ENCODE measurements at places on chromosomes 3 and 15. TPM values are rescaled to one million over a fixed set of nuclear protein-coding genes. Genes with fewer than 3 reads are reported as not detected.

- no peak for DNase-seq
Observed at GRCh38 chr3:189677667-189678066, 46.5 kb downstream of the TP63 start.

DNA sequence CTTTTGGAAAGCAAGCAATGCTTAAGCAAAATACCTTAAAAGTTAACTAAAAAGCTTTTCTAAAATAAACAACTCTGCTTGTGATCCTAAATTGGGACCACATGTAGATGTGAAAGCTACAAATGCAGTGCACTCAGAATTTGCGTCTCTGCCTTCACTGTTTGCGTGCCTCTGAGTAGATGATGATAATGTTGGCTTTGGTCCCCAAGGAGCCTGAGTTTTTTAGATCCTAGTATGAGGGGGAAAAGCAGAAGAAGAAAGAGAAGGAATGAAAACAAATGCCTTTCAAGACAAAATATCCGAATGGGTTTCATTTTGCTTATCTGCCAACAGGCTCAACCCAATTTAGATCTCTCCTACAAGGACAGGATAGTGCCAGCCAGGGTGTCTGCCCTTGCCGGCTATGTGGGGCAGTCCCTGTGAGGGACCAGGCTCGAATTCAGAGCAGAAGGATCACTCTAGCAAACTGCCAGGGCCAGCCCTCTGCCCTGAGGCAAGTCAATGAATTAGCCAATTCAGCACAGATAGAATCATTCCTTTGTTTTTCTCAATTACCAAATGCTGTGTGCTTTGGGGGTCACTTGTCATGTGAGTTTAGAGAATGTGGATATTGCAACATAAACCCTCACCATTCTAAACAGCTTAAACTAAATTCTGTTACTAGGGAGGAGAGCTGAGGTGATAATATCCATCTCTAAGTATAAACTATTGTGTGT lies 28.5 kb downstream of the SCG5 start:
- no peak for DNase-seq

DNA sequence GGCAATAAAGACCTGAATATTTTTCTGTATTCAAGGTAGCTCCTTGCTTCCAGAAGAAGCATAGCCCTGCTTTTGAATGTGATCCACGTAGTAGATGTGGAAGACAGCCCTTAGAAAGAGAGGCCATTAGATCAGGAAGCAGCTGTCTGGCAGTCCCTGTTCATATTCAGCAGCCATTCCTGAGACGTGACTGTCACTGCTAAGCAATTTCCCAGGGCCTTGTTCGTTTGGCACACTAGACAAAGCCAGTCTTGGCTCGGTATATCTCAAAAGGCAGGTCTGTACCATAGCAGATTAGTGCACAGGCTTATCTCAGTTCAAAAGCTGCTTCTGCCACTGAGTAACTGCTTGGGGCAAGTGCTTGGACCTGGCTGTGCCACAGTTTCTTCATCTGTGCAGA lies 287.8 kb upstream of the MCTP2 start:
- no peak for DNase-seq

DNA sequence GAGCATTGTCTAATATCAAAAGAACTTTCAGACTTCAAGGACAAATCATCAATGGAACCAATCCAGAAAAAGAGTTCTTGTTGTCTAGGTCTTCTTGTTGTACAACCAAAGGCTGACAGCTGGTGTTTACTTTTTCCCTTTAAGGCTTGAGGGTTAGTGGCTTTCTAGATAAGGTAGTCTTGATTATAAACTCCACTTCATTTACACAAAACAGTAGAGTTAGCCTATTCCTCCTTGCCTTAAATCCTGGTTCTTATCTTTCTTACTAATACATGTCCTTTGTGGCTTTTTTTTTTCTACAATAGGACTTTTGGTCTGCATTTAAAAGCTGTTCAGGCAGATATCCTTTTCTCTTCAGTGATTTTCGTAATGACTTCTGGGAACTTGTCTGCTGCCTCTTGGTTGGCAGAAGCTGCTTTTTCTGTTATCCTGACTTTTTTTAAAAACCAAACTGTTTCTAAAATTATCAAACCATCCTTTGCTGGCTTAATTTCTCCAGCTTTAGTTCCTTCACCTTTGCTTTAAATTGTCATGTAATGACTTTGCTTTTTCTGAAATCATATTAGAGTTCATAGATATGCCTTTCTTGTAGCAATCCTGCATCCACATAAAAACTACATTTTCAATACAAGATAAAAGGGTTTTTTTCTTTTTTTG lies 44.8 kb downstream of the STRIT1 start:
- DNase-seq: no peak

GRCh38 chr15:85419161-85419560 lies 38.8 kb downstream of the AKAP13 start:
- DNase-seq: no peak

- DNase-seq: no peak
Observed at GRCh38 chr3:90241481-90241880, 1134.1 kb downstream of the EPHA3 start.

DNA sequence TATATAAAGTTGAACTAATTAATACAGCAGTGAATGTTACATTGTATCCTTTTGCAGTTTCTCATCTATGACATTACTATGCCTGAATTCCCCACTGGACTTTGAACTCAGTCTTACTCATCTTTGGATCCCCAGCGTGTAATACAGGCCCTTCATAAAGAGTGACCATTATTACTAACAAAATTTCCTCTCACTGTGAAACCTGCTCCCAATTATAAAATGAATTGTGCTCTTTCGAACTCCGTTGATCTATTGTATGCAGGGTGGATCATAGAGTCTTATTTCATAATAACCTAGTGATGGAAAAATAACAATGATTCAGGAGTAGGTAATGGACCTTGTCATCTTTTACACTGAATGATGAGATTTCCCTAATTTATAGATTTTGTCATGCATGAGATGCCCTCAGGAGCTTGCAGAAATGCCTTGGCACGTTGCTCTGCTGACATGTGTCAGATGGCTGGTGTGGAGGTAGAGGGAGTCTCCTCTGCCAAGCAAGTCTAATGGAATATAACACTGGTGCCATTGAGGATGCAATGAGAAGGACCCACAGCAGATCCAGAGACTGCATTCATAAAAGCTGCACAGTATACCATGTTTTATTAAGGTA lies 25.5 kb downstream of the B3GNT5 start:
- no peak for DNase-seq

GRCh38 chr3:24375947-24376384 lies 118.7 kb downstream of the THRB start:
- no peak for DNase-seq

DNA sequence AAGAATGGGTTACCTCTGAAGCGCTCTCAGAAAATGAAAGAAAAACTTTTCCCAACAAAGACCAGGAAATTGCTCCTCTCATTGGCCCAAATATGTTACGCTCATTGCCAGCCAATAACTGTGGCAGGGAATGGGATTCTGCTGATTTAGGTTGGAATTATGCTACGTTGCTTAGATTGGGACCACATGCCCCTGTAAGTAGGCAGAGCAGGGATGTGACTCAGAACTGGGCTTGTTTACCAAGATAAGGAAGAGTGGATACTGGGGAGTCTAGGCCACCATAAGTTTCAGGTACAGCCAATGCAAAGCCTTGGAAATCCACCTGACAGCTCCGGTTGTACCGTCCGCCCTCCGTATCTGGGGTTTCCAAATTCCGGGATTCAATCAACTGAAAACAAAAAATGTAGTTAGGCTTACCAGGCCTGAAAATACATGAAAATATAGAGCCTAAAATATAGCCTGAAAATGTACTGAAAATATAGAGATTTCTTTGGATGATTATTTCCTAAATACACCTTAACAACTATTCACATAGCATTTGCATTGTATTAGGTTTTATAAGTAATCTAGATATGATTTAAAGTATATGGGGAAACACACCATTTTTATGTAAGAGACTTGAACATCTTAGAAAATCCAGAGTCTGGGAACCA lies 1.5 kb upstream of the TCF12 start:
- no peak for DNase-seq

- DNase-seq: no peak
Observed at GRCh38 chr3:30631243-30631904, 25.0 kb downstream of the TGFBR2 start.

DNA sequence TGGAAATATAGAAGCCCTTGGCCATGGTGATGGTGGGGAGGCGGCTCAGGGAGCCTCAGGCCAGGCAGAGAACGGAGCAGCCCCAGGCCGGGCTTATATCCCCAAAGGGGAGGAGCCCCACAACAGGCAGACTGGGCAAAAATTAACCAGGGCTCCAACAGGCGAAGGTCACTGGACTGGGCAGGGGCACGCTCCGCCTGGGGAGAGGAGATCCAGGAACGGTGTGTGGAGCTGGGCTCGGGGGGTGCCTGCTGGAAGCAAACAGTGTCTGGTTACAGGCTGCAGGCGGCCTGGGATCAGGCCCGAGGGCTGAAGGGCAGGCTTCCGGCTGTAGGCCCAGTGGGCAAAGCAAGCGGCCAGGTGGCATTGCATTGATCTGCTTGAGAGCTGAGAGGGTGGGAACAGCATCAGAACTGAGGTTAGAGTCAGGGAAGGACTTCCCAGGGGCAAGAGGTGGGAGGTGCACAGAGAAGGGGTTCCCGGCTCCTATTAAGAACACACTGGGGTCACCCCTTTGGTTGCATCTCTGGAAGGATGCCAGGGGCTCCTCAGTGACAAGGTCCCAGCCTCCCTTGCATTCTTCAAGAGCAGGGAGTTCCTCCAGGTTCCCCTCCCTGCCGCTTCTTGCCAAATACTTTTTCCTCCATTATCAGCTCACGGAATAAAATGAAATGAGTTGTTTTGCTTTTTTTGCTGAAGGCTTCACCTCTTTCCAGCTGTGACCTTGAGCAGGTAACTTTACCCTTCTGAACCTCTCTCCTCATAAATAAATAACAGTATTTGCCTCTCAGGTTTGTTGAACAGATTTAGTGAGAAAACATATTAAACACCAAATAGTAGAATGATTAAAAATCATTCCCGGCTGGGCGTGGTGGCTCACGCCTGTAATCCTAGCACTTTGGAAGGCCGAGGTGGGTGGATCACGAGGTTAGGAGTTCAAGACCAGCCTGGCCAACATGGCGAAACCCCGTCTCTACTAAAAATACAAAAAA lies 7.8 kb downstream of the ANPEP start:
- DNase-seq: no peak

DNA sequence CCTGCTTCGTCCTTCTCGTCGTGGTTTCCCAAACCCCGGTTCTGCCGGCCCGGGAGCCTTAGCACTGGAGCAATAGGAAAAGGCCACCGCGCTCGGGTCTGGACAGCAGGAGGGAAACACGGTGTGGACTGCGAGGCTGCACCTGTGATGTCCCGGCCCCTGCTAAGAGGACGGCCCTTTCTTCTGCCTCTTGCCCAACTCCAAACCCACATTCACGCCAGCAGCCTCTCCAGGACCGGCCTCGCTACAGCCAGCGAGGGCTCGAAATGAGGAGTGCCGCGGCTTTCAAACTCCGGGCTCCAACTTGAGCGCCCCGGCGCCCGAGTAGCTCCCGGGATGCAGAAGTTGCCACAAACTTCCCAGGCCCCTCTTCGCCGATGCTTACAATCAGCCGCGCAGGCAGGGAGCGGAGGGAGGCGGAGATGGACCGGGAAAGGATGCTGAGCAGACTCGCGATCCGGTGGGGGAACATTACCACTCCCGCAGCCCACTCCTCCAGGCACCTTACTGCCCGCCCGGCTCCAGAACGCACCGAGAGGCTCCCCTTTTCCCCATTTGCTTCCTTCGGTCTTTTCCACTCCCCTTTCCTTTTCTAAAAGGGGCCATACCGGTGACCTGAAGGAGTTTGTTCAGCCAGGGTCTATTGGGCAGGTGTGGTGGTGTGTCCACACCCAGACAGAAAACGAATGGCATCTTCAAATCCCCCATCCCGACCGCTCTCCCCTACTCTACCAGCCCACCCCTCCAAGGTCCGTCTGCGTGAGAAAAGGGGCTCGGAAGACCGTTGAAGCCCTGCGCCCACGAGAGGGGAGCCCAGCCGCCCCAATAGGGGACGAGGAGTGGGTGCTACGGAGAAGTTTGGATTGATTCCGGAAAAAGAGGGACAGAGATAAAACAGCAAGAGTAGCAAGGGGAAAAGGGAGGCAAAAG lies 18.8 kb upstream of the SATB1 start:
- DNase-seq: peak; percentile 79

GRCh38 chr3:150015901-150016300 lies 45.2 kb upstream of the PFN2 start:
- DNase-seq: no peak

- DNase-seq: no peak
Observed at GRCh38 chr15:71596672-71597071, 213.7 kb upstream of the NR2E3 start.

DNA sequence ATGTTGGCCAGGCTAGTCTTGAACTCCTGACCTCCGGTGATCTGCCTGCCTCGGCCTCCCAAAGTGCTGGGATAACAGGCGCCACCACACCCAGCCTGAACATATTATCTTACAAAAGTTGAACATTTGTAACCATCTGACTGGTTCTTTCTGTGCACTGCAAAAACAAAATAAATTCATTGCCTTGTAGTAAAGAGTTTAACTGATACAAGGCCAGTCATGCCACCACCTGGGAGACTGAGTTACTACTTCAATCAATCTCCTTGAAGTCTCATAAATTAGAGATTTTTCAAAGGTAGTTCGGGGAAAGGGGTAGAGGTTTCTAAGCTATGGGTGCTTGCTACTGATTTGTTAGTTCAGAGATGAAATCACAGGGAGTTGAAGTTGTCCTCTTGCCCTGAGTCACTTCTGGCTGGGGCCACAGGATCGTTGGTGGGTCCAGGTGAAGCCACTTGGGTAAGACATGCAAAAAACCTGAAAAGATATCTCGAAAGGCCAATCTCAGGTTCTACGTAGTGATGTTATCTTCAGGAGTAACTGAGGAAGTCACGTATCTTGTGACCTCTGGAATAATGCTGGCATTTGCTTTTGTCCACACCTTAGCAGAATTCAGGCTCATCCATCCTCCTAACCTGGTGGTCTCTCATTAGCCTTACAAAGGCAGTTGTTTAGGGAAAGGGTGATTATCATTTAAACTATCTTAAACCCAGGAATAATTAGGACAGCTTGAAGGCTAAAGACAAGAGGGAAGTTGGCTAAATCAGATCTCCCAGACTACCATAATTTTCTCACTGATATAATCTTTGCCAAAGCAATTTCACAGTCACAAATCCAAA lies 33.7 kb downstream of the ZBTB11 start:
- no peak for DNase-seq

DNA sequence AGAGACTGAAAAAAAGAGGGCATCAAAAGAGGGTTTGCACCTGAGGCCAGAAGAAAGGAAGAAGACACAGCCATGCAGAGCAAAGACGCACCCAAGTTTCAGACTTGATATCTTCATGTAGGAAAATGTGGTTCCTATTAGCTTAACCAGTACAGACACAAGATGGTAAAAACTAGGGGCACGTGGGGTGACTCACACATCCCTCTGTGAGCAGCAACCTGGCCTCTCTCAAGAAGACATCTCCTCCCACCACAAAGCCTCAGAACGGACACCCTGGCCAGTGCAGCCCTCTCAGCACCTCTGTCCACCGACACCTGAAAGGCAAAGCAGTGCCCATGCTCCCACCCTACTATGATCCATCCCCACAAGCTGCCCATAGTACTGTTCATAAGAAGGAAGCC lies 33.3 kb downstream of the GLB1 start:
- DNase-seq: no peak

The EXD1 gene
- total RNA-seq: not detected

The KLHL40 gene
- total RNA-seq: not detected

The INKA1 gene
- total RNA-seq: 6.6 TPM

The FEZF2 gene
- total RNA-seq: not detected

The ITPKA gene
- 0.67 TPM for total RNA-seq

The TICRR gene
- total RNA-seq: 0.09 TPM

The RYK gene
- total RNA-seq: 56.6 TPM

The PARP3 gene
- total RNA-seq: 20.9 TPM

The CNOT10 gene
- 30.1 TPM for total RNA-seq

The LDHAL6B gene
- total RNA-seq: not detected

The APBA2 gene
- 4.2 TPM for total RNA-seq

The CCDC33 gene
- not detected for total RNA-seq
